ENCODE measurements at places on chromosomes 1 and 21.

DNA sequence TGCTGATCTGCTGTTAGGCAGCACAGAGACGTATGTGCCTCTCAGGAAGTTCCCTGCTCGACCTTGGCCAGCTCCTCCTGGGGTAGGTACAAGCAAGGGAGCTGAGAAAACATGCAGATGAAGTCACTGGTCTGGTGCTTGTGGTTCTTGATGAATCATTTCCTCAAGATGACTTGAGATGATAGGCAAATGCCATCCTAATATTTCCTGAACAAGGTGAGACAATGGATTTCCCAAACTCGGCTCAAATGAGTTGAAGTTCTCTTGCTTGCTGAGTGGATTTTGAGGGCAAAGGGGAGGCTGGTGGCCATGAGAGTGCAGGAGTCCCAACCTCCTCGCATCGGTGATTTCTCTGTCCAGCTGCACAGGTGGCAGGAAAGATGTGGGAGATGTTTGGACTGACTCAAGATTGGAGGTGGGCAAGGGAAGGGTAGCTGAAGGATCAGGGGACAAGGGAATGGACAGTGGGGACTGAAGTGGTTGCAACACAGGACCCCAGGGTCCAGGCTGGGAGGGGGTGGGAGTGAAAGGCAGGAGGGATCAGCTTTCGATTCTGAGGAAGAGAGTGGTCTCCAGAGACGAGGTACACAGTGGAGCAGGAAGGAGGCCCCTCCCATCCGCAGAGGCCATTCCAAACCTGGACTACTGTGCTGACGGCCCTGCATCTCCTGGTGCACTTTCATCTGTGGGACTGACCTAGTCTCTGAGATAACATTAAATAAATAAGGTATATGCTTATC, 63.9 kb downstream of the CAPN2 start:
- DNase-seq = no peak

GRCh38 chr1:244211559-244211944, 160.5 kb downstream of the ZBTB18 start:
- DNase-seq = no peak

- no peak for DNase-seq
These were observed 31.6 kb downstream of the SOX13 start for GRCh38 chr1:204104331-204105130.

DNA sequence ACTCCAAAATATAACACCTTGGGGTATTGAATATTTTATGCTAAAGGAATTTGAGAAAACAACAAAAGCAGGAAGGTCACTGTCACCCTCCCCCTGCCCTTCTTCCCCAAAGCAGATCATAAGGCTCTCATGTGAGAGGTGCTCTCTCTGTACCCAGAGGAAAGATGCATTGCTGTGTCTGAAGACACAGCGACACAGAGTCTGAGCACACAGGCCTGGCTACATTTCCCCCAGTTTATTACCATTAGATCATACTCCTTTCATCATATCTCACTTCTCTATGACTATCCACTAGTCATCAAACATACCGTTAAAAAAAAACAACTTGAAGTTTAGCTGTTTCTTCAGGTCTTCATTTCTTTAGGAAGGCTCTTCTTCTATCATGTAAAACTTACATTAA, 127.1 kb downstream of the PPIAL4G start:
- no peak for DNase-seq

GRCh38 chr1:210144736-210145135, 87.9 kb upstream of the SERTAD4 start:
- no peak for DNase-seq

DNA sequence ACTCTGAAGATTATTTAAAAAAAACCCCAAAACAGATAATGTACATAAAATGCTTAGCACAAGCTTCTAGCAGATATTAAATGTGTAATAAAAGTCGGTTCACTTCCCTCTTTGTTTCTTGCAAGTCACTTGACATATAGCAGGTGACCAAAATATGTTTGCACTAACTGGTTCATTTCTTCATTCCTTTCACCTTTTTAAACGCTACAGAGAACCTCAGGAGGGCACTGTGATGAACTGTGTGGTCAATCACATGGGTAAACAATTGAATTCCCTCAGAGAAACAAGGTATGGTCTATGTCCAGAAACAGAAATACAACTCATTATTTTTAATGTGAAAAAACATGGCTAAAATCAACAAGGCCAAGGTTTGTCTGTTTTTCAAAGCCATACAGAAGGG, 51.3 kb upstream of the BCL10 start:
- no peak for DNase-seq

GRCh38 chr1:98289311-98289710, 368.5 kb upstream of the DPYD start:
- DNase-seq = no peak

- no peak for DNase-seq
These were observed 64.7 kb upstream of the ACTRT2 start for GRCh38 chr1:2956576-2956975.
